ENCODE measurements at places on chromosomes 5 and 9.

DNA sequence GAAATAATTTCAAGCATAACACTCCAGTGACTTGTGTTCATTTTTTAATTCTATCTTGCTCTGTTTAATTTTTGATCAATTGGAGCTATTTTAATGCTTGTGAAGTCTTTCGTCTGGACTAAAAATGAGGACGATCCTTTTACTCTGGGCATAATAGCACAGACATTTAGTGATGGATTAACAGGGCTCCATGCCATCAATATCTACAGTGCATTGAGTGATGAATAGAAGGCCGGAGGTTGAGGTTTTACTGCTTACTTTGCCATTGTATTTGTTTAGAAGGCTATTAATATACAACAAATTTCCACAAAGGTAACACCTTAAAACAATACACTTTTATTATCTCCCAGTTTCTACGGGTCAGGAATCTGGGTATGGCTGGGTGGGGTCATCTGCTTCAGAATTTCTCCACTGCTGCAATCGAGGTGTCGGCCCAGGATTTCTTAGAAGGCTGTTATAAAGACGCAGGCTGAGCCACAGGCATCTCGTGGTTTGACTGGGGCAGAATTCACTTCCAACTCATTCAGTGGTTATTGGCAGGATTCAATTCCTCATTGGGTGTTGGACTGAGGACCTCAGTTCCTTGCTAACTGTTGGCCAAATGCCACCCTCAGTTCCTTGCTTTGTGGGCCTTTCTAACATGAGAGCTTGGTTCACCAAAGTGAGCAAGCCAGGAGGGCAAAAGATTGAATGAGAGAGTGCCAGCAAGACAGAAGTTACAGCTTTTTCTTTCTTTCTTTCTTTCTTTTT, 265.4 kb upstream of the VLDLR start:
- DNase-seq, result no peak

DNA sequence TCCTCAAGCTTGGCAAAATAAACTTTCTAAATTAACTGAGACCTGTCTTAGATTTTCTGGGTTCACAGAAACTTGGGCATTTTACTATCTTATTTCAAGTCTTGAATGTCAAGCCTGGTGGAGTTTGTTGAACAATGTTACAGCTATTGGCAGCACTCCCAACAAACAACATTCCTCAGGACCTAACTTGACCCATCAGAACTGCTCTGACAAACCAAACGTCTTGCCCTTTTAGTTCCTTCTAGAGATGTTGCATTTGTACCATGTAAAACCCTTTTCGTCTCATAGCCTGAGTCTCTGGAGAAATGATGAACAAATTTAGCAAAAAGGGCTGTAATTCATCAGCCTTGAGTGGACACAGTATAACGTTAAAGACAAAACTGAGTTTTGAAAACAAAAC, 51.1 kb downstream of the GNA14 start:
- DNase-seq, result no peak

- DNase-seq, result no peak
Observed at GRCh38 chr9:5095795-5096194, 89.6 kb downstream of the INSL6 start.

GRCh38 chr5:87770016-87770570, 357.4 kb upstream of the CCNH start:
- no peak for DNase-seq

Data from hematopoietic multipotent progenitor cell treated with erythropoietin and hydrocortisone succinate and interleukin-3 and kit ligand, for 15 days (in vitro differentiated cells).